ENCODE measurements at places on chromosomes 11 and 22. TPM values are rescaled to one million over a fixed set of nuclear protein-coding genes. Genes with fewer than 3 reads are reported as not detected.

- DNase-seq: no peak
Observed at GRCh38 chr11:76880314-76880713, 19.6 kb downstream of the ACER3 start.

GRCh38 chr11:28702450-28702790, 594.2 kb downstream of the METTL15 start:
- DNase-seq: no peak

Gene LGR4
- total RNA-seq: 26.5 TPM

DNA sequence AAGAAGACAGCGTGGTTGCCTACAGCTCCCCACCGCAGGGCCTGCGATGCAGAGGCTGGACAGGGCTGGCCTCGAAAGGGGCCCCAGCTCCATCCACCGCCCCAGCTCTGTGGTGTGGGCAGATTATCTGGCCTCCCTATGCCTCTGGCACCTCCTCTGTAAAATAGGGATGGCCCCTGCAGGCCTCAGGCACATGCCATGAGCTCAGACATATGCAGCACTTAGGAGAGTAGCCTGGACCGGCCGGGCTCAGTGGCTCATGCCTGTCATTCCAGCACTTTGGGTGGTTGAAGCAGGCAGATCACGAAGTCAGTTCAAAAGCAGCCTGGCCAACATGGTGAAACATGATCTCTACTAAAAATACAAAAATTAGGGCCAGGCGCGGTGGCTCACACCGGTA, 7.4 kb downstream of the APOBEC3D start:
- no peak for DNase-seq

Measured in tibial nerve (tissue), 4 donors.